ENCODE measurements at places on chromosomes 1 and 21. TPM values are rescaled to one million over a fixed set of nuclear protein-coding genes. Genes with fewer than 3 reads are reported as not detected.

ZNF326 gene
- total RNA-seq, result 4.8 TPM

FCER1A gene
- not detected for total RNA-seq

ESRRG gene
- not detected for total RNA-seq

CD1E gene
- not detected for total RNA-seq

PPM1J gene
- total RNA-seq, result 2.3 TPM

KIF21B gene
- 0.19 TPM for total RNA-seq

ACOT11 gene
- total RNA-seq, result 2.3 TPM

NBPF4 gene
- total RNA-seq, result not detected

TMEM82 gene
- total RNA-seq, result not detected

INSRR gene
- total RNA-seq, result not detected

HFM1 gene
- total RNA-seq, result 0.28 TPM

FRRS1 gene
- 39.2 TPM for total RNA-seq

SAMD11 gene
- 4.5 TPM for total RNA-seq

GUCA2B gene
- total RNA-seq, result not detected

LCE1D gene
- not detected for total RNA-seq

RORC gene
- total RNA-seq, result not detected

GJA4 gene
- total RNA-seq, result 0.58 TPM

FCGR3B gene
- not detected for total RNA-seq

SIPA1L2 gene
- total RNA-seq, result 5.1 TPM

C1orf74 gene
- total RNA-seq, result 4.2 TPM

ZNF669 gene
- total RNA-seq, result 6.2 TPM

TNFRSF14 gene
- 10.9 TPM for total RNA-seq

GPR153 gene
- total RNA-seq, result 2.1 TPM

TNNT2 gene
- total RNA-seq, result not detected

GPR157 gene
- 5.4 TPM for total RNA-seq

LAMC1 gene
- total RNA-seq, result 1,362 TPM

ATP1A4 gene
- not detected for total RNA-seq

CDC42BPA gene
- 40.1 TPM for total RNA-seq

MMEL1 gene
- total RNA-seq, result under 0.01 TPM

RHBG gene
- total RNA-seq, result not detected

CLEC20A gene
- total RNA-seq, result not detected

C1orf210 gene
- total RNA-seq, result not detected

IGSF5 gene
- total RNA-seq, result not detected

UAP1 gene
- 259 TPM for total RNA-seq

LY9 gene
- total RNA-seq, result not detected
